GM04503 (cell line): ENCODE measurements at places on chromosomes 12 and 14.

GRCh38 chr14:57866199-57866705 lies 360 bp upstream of the SLC35F4 start:
- no peak for DNase-seq

DNA sequence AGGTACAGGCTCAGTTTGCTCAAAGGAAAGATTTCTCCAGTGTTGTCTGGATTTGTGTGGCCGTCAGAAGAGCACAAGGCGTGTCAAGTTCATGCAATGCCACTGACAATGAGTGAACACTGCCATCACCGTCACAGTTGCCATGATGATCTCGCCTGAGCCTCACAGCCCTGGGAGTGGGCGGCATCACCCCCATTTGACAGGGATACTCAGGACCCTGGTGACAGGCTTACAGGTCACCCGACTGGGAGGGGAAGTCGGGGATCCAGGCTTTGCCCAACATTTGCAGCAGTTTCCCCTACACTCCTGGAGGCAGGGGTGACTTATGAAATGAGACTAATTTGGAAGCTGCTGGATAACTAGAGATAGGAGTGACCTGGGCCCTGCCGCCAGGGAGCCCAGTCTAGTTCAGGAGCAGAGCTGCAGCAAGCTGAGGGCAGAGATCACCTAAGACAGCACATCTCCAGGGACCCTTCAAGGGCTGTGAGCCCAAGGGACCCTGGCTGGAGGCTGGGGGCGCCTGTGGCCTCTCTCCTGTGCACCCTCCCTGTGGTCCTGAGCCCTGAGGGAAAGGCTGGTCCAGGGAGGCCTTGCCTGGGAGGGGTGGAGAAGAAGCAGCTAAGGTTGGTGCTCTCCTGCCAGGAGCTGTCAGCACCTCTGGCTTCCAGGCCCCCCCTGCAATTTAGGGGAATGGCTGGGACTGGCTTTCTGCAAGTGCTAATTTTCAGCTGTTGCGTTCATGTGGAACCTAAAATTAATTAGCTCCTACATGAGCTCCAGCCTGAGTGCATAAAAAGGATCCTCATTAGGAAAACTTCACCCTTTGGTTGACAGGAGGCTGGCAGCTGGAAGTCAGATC lies 32.4 kb upstream of the BEGAIN start:
- no peak for DNase-seq

DNA sequence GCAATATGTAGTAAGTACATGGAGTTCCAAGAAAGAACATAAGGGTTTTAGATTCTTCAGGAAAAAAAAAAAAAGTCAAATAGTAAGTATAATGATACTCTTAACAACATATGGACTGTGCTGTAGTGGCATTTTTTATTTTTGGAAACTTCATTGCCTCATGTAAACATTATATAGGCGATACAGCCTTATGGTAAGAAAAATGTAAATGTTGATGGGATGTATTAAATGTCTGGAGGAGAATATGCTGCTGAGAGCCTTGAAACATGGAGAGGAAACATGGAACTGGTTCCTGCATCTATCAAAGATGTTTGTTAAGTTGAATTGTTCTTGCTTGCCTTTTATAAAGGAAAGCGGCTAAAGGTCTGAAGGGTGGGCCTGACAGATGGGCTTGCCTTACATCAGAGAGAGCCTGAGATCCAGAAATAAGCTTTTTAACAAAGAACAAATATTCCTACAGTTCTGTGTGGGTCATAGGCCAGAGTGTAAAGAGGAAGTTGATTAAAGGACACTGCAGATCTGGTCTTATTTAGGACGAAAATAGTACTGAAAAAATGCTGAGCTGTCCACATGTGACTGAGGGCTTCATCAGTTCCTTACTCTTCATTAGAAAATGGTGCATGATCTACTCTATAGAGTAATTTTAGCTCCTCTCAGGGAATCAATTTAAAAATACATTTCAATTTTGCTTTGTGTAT lies 448.1 kb upstream of the DCN start:
- DNase-seq = no peak

GRCh38 chr14:68479247-68479646 lies 313.6 kb downstream of the ZFP36L1 start:
- DNase-seq = no peak

GRCh38 chr12:62625228-62625627 lies 158.6 kb downstream of the MON2 start:
- DNase-seq = no peak

GRCh38 chr12:15227004-15227679 lies 5.9 kb upstream of the RERG start:
- DNase-seq = no peak

- DNase-seq = peak; percentile 13
Measured at GRCh38 chr12:47904713-47905709, at the start of gene VDR. VDR (minus strand) TSS chr12:47904994; CDS start chr12:47879113, 25,881 bp downstream.

- DNase-seq = no peak
Measured at GRCh38 chr12:3228552-3228951, 151.4 kb downstream of the TSPAN9 start.

GRCh38 chr12:15323480-15323879 lies 1.2 kb downstream of the PTPRO start:
- no peak for DNase-seq

GRCh38 chr14:105261781-105262180 lies 13.4 kb downstream of the BTBD6 start:
- DNase-seq = no peak

DNA sequence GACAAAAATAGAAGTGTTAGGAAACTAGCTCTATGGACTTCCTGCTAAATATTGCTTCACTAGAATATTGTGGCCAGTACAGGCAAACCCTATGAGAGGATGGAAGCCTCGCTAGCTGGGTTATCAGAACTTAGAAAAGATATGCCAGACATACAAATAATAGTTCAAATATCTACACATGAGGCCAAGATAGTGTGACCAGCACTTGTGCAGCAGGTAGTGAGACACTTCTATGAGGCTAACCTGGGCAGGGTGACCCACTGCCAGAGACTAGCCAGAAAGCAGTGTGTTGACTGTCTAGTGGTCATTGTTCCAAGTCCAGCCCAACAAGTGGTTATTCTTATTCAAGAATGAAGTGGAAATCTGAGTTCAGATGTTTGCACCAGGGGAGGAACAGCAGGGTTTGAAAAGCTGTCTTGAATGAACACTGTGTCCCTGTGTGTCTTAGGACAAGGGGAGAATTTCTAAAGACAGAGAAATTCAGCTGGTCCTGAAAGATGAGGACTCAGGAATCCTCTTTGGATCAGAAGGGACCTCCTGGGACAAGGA lies 16.3 kb downstream of the TSPAN8 start:
- DNase-seq = no peak

- peak; percentile 75 for DNase-seq
Measured at GRCh38 chr12:119208626-119209061, 29.9 kb downstream of the HSPB8 start.

- peak; percentile 25 for DNase-seq
Measured at GRCh38 chr12:120540445-120540844, 6.3 kb downstream of the RNF10 start.

- no peak for DNase-seq
Measured at GRCh38 chr14:47678993-47679392, 3.6 kb upstream of the MDGA2 start.

DNA sequence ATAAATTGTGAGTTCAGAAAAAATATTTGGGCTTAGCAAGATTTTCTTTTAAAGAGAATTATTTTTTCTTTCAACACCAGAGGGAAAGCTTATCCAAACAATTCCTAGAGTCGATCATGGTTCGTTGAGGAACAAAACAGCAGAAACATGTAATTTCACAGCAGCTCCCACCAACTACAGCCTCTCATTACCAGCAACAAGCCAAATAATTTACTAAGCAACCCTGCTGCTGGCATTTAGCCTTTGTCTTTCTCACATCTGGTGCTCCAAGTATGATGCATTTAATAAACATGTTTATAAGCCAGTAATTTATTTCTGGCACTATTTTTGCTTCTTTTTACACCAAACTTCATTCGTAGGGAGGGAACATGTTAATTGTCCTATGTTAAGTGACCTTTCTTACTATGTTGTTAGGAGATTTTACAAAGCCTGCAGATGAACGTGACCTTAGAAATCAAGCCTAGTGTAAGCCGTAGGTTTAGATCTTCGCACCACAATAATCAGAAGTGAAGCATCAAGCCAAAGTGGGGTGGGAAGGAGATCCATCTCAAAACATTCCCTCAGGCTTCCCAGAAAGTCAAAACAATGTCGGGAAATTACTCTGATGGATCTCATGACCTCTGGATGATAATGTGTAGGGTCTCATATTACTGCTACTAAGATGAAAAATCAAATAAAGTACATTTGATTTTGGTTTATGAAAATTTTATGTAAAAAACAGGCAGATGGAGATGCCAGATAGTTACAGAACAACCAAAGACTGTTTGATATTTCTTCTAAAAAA lies 128.4 kb downstream of the RPAP3 start:
- no peak for DNase-seq

DNA sequence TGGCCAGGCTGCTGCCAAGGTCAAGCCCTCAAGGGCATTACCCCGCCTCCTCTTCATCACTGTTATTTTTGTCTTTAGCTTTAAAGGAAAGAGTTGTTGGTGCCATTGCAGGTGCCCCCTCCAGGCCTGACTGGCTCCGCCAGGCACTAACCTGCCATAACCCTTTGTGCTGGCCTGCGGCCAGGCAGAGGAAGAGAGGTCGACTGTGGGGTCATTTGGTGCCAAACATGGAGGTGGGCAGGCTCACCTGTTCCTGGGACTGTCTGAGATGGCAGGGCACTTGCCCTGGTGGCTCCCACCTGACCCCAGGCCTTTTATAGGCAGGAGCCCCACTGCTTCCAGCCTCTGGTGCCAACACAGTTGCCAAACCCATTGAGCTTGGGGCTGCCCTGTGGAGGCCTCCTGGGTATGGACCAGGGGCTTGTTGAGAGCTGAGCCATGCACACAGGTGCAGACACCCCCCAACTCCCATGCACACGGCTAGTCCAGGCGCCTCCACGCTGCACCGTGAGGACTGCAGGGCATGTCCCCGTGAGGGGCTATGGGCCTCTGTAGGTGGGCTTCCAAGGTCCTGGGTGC lies 29.4 kb upstream of the PLD4 start:
- no peak for DNase-seq

GRCh38 chr12:103269946-103270345 lies 225.8 kb downstream of the C12orf42 start:
- no peak for DNase-seq

DNA sequence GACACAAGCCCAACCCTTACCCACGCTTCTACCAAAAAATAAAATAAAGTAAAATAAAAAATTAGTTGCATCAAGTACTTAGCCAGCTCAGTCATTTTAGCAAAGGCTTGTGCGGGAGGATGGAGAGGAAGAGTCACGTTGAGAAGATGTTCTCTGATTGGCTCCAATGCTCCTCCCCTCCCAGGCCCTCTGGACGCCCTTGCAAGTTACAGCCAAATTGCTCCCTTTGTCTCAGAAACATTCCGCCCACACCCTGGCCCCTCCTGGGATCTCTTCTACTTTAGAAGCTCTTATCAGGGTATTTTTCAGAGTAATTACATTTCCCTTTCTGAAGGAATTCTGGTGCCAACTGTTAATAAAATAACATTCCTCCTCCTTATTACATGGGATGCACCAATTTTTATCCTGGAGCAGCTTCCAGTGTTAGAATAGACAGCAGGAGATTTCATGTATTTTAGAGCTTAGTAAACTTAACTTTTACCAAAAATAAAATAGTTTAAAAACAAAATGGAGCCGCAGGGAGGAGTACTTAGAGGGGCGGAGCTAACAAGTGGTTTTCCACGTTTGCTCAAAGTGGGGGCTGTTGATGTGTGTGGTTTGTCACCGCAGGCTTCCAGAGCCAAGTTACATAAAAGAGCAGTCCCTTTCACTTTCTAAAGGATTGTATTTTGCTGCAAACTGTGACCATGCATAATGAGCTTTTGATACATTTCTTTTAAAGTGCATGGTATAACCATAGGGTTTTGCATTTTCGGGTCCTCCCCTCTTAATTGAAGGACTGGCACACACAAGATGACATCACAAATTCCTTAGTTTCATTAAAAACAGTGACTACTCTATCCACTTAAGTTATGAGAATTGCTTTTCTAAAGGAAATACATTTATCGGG lies 71.7 kb upstream of the RAP1B start:
- DNase-seq = no peak

- DNase-seq = peak; percentile 79
Measured at GRCh38 chr14:65238456-65238855, 136.1 kb upstream of the MAX start.

- no peak for DNase-seq
Measured at GRCh38 chr12:109606320-109607028, 32.9 kb downstream of the MVK start.

DNA sequence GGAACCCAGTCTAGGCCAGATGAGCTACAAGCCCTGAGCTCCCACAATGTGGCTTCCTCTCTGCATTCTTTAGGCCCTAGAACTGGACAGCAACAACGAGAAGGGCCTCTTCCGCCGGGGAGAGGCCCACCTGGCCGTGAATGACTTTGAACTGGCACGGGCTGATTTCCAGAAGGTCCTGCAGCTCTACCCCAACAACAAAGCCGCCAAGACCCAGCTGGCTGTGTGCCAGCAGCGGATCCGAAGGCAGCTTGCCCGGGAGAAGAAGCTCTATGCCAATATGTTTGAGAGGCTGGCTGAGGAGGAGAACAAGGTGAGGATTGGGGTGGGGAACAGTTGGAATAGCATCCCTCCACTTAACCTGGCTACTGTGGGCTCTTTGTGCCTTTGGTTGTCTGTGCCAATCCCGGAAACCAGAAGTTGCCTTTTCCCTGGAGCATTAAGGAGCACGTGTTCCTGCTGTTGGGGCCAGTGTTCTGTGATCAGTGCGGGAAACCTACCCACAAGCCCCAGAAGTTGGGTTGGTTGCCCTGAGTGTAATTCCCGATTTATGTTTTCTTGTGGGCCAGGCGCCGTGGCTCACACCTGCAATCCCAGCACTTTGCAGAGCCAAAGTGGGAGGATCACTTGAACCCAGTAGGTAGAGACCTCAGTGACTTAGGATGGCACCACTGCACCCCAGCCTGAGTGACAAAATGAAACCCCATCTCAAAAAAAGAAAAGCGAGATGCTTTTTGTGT lies 6.4 kb downstream of the FKBP4 start:
- no peak for DNase-seq

GRCh38 chr12:86712425-86712843 lies 456.2 kb upstream of the MGAT4C start:
- peak; percentile 94 for DNase-seq

GRCh38 chr14:71324767-71325272 lies 417.6 kb downstream of the PCNX1 start:
- no peak for DNase-seq

GRCh38 chr12:110575326-110575725 lies 7.8 kb downstream of the PPTC7 start:
- DNase-seq = no peak

DNA sequence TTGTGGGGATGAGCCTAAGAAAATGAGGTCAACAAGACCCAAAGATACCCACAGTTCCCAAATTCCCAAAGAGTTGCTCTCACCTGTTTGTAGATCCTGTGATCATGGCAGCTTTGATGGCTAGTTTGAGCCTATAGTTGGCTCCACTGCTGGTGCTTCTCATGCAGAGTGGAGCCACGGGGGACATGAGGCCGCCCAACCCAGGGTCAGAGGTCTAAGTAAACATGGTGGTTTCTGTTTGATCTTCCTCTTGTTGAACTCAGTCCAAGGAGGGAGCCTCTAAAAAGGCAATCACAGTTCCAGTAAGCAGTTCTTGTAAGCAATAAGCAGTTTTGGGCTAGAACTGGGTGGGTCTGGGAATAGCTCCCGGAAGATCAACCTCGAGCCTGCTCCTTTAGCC lies 125.6 kb upstream of the DHRS4 start:
- no peak for DNase-seq
